ENCODE measurements at places on chromosomes 6 and 20.

GRCh38 chr6:19137505-19137904 lies 699.7 kb upstream of the ID4 start:
- DNase-seq: peak; percentile 86

- DNase-seq: no peak
These were observed 27.0 kb downstream of the PNLDC1 start for GRCh38 chr6:159826968-159827647.

- DNase-seq: no peak
These were observed 37.7 kb upstream of the ADIG start for GRCh38 chr20:38543014-38543906.

DNA sequence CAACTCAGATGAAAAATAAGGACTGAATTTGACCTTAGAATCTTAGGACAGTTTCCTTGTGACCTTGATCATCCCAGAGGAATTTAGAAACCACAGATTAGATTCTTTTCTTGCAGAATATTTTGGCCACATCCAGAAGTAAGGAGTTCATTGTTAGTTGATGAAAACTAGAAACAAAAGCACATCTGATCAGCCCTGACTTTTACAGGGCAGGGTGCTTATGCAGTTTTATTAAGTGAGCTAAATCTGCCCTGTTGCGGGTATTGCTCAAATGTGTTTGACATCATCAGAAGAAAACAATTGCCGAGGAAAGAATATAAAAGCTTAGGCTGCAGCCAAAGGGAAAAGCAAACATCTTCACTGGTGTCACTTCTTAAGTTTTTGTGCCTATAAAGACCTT lies 100.8 kb downstream of the MTFR2 start:
- DNase-seq: peak; percentile 82

DNA sequence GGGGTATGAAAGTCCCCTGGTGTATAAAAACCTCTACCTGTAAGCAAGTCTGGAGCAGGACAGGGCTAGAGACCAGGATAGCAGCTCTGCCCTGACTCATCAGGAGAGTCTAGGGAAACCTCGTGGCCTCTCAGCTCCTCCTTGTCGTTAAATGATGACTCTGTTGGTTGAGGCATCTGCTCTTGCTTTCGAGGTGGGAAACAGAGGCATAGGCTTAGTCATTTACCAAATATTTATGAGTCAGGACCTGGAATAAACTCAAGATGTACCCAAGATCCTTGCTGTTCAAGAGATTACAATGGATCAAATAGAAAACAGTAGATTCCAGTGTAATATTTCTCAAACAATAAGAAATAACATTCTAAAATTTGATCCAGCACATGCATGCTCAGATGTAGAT lies 5.5 kb downstream of the MANBAL start:
- peak; percentile 67 for DNase-seq

DNA sequence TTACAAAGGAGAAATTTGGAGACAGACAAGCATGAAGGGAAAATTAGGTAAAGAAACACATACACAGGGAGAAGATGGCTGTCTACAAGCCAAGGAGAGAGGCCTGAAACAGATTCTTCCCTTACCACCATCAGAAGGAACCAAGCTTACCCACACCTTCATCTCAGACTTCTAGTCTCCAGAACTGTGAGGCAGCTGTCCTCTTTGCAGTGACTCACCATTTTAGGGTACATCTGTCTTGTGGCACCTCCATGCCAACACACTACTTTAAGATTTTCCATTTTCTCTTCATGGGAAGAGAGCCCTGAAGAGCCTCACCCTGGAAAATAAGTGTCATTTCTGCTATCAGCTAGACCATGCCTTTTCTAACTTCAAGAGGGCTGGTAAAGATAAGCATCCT lies 369.3 kb downstream of the FRK start:
- no peak for DNase-seq

GRCh38 chr6:135062735-135063134 lies 8.1 kb upstream of the HBS1L start:
- DNase-seq: no peak

DNA sequence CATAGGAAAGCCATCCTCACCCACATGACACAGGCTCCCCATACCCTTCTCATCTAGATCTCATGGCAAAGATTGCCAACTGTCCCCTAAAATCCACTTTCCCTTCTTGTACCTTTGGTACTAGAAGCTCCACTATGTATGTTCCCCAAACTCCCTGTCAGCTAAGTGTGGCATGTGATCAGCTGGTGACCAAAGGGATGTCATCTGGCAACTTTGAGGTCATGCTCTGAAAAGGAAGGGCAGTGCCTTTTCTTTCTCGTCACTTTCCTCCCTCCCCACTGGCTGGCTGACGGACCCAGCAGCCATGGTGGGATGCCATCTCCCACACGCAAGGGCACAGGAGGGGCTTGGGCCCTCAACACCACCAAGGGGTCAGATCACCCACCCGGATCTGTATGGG lies 23.8 kb upstream of the TAF8 start:
- DNase-seq: no peak

- no peak for DNase-seq
These were observed 100.2 kb downstream of the PSMB1 start for GRCh38 chr6:170452767-170453545.

DNA sequence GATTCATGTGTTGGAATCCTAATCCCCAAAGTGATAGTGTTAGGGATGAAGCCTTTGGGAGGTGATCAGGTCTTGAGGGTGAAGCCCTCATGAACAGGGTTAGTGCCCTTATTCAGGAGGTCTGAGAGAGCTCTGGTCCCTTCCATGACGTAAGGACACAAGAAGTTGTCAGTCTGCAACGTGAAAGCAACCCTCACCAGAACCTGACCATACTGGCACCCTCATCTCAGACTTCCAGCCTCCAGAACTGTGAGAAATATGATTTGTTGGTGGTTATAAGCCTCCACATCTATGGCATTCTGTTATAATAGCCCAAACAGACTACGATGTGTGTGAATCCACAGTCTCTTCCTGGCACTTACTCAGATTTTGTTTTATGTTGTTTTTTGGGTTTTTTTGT lies 90.7 kb downstream of the TRERF1 start:
- DNase-seq: no peak

- DNase-seq: no peak
These were observed 35.0 kb upstream of the VSX1 start for GRCh38 chr20:25116739-25117458.

- DNase-seq: no peak
These were observed 261.0 kb upstream of the THEMIS start for GRCh38 chr6:128161839-128162238.

DNA sequence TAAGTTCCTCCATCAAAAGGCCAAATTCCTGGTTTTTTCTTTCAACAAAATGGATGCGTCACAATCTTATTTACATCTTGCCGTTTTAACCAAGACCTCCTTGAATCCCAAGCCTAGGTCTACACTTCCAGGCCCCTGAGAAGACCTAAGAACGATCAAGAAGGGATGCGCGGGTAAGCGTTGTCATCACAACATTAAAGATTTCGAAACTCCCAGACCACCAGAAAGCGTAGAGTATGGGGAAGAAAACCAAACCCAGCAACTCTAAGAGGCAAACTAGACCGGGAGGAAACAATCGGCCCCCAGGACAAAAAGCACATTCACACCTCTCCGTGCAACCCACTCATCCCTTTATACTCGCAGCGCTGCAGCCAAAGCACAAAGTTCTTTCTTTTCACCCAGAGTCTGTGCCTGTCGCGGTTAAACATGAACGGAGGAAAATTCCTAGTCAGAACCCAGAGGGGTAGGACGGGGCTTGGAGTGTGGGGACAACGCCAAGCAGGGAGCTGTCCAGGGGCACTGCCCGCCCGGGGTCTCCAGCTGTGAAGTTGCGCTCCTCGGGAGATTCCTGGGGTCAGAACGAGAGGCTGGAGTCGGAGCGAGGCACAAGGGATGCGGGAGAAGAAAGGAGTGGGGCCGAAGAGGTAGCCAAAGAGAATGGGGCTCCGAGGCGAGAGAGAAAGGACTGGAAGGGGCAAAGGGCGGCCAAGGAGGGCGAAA lies 725 bp downstream of the OSER1 start:
- no peak for DNase-seq

DNA sequence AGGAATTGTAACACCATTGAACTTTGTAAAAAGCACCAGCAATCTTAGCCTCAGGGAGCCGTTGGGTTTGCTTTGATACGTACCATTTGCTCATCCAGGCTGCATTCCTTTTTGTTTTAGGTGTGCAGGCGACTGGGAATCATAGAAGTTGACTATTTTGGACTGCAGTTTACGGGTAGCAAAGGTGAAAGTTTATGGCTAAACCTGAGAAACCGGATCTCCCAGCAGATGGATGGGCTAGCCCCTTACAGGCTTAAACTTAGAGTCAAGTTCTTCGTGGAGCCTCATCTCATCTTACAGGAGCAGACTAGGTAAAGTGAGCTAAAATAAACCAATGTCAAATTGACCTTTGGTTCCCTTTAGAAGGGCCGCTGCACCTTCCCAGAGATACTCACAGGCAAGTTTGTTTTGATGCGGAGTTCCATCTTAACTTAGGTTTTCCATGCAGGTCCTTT lies 1.6 kb downstream of the MYLIP start:
- DNase-seq: no peak

- no peak for DNase-seq
These were observed 26.4 kb downstream of the SNX9 start for GRCh38 chr6:157849288-157850017.

DNA sequence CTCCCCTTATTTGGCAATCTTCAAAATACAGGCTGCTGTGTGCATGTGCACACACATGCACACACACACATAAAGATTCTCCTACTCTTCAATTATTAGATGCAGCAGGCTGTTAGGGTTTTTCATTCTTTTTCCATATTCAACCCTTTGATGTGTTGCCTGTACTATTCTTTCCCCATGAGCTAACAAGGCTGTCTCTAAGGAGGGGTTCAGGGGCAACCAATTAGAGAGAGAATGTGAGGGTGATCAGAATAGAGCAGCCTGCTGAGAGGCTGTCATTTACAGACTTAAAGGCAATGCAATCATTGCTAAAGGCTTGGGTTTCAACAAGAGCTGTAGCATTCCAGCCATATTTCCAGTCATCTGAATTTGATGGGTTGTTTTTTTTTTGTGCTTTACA lies 467.4 kb upstream of the ID4 start:
- no peak for DNase-seq

DNA sequence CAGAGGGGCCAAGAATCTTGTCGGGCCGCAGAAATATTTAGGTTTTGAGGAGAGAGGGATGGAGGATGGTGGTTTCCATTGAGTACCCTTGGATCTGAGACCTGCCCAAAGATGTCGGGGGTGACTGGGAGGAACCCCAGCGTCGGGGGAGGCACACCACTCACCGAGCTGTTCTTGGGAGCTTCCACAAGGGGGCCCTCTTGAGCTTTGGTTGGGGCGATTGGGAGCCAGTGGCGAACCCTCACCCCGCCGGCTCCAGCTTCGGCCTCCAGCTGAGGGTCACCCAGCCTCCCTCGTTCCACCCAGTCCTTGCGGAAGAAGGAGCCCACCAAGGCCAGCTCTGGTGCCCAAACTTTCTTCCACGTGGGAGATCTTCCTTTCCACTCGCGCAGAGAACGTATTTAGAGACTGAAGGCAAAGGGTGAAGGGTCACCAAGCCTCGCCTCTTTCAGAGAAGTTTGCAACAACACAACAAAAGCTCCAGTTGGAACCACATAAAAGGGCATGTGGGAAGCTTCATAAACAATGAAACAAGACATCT lies 33.6 kb downstream of the APCDD1L start:
- DNase-seq: peak; percentile 3

- DNase-seq: no peak
These were observed 114.8 kb upstream of the PTPRK start for GRCh38 chr6:128635219-128635618.

DNA sequence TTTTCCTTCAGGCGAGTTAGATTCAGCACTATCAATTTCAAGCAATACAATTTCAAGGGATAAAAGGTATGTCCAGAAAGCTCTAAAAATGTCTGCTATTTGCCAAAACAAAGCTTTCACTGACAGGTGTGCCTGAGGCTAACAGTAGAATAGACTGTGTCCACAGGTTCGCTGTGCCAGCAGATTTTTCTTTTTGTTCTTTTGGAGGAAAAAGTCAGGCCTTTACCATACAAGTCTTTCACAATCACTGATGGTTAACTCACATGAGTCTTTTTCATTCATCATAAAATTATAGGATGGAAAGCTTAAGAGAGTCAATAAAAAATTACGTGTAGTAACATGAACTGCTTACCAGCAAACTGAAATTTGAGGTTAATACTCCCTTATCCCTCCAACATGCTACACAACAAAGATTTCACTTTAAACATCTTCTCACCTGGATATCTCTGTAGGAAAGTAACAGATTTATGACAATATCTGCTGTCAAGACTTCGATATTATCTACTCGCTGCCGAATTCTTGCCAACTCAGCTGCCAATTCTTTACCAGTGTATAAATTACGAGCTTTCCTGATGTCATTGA lies 95.4 kb downstream of the MAP3K5 start:
- DNase-seq: no peak

- no peak for DNase-seq
These were observed 291.3 kb downstream of the ALDH8A1 start for GRCh38 chr6:134658596-134658995.

DNA sequence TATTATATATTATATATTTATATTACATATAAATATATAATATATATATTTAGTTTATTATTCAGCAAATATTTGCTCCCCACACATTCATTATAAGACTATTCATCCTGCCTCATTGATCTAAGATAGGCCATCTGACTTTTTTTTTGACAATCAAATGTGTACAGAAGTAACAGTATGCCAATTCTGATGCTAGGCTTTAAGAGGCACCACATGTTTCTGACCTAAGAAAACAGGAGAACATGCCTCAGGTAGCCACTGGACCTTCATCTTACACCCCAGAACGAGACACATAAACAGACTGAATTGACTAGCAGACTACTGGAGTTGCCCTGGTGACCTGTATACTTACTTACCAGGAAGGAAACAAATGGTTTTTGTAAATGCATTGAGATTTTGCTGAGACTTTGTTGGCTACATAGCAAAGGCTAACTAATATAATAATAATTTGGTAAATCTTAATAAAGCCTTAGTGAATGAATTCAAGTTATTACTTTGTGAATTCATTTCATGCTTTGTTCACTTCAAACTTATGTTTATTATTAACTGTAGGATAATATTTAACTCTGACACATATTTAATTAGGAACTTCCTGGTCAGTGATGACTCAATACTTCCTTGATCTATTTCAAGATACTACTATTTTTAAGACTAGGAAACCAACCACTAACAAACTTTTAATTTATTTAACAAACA lies 13.4 kb upstream of the MYO6 start:
- DNase-seq: peak; percentile 24

Measured in foreskin melanocyte (primary cell).